Left kidney (tissue), 8 donors: ENCODE measurements at places on chromosomes 2 and 18.

DNA sequence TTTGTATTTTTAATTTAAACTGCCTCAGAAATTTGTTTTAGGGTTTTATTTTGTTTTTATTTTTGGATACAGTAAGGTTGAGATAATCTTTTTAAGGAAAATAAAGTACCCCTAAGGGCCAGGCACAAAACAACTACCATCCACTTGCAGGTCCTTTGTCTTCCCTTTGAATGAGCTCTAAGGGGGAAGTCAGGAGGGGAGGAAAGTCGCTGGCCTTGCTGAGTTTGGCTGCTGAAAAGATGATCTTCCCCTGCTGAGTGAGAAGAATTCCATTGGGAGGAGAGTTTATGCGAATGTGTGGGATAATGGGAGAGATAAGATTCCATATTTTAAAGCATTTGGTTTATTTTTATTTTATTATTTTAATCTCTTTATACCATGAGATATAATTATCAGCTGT lies 100.7 kb downstream of the ARHGAP15 start:
- no peak for DNase-seq

DNA sequence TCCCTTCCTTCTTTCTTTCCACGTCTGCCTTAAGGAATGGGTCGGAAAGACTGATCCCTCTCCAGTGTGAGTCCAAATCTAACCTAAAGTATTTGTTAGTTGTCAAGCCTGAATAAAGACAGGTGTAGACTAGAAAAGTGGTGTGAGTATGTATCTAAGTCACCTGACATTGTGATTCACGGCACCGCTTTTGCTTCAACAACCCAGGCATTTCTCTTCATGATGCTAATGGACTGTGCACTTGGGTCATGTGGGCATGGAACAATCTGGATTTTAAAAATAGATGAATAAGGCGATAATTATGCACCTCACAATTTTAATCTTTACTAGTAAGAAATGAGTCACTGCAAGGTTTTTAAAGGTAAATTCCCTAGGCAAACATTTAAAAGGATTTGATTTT lies 107.5 kb downstream of the LIPG start:
- no peak for DNase-seq

GRCh38 chr2:176514805-176515500 lies 245.7 kb downstream of the MTX2 start:
- no peak for DNase-seq

GRCh38 chr2:1910021-1910420 lies 165.7 kb upstream of the PXDN start:
- DNase-seq, result no peak

GRCh38 chr2:201244829-201245228 lies 15.5 kb upstream of the CASP8 start:
- DNase-seq, result no peak

GRCh38 chr2:206968134-206969086 lies 29.1 kb downstream of the CPO start:
- no peak for DNase-seq

DNA sequence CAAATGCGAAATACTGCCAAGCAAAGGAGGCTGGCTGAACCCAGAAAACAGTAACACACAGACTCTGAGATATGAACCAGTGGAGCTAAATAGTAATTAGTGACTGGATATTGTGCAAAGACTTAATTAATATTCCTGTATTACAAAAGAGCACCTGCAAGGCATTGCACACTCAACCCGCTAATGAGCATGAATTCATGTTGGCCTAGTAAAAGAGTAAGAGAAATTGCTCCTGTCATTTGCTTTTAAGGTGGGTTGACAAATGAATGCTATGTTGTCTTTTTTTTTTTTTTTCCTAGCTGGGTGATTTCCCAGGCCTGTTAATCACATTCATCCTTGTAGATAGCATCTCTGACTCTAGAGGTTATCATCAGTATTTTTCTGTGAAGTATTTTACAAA lies 87.0 kb upstream of the CERS6 start:
- DNase-seq, result no peak

- DNase-seq, result no peak
Measured at GRCh38 chr2:240431271-240431660, 4.2 kb upstream of the GPC1 start.

DNA sequence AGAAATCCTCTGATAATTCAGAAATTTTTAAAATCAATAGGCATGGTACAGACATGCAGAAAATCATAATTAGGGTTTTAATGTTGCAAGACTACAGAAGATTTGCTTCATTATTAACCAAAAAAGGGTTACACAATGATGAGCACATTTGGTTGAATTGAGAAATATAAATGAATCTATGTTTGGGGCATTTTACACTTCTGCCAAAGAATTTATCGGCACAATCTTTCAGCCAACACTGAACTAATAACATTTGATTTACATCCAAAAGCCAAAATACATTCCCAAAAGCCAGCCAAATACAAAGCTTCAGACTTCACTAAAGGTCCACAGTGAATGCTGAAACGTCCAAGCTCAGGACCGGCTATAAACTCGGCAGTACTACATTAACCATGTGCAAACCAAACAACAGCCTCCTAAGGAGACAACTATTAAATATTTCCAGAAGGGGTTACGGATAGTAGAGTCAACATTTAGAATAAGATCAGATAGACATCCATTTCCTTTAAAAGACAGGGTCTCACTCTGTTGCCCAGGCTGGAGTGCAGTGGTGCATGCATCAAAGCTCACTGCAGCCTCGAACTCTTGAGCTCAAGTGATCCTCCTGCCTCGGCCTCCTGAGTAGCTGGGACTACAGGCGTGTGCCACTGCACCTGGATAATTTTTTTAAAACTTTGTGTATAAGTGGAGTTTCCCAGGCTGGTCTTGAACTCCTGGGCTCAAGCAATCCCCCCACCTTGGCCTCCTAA lies 29.4 kb downstream of the SPRED2 start:
- no peak for DNase-seq

DNA sequence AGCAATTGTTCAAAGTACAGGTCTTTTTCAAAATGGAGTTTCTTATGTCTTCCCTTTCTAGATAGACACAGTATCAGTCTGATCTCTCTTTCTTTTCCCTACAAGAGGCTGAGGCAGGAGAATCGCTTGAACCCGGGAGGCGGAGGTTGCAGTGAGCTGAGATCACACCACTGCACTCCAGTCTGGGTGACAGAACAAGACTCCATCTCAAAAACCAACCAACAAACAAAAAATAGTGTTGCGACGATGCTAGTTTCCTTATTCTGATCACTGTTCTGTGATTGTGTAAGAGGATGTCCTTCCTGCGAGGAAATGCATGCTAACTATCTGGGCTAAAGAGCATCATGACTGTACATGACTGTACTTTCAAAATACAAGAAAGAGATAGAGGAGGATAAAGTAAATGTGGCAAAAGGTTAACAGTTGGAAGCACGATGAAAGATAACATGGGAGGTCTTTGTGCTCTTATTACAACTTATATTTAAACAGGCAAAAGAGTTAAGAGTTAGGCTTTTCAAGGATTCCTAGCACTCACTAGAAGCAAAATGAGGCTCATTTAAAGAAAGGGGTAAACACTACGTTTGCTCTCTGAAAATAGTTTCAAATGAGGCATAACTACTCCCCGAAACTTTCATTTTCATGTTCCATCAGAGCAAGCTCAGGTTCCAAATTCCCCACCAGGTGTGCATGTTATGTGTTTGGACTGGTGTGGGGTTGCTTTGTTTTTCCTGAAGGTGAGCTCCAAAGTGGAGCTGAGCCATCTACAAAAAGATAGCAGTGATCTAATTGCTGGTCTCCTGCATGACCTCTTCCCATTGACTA lies 23.8 kb downstream of the SOWAHC start:
- DNase-seq, result no peak

- DNase-seq, result no peak
Measured at GRCh38 chr18:35182151-35182550, 58.7 kb upstream of the ZNF397 start.

DNA sequence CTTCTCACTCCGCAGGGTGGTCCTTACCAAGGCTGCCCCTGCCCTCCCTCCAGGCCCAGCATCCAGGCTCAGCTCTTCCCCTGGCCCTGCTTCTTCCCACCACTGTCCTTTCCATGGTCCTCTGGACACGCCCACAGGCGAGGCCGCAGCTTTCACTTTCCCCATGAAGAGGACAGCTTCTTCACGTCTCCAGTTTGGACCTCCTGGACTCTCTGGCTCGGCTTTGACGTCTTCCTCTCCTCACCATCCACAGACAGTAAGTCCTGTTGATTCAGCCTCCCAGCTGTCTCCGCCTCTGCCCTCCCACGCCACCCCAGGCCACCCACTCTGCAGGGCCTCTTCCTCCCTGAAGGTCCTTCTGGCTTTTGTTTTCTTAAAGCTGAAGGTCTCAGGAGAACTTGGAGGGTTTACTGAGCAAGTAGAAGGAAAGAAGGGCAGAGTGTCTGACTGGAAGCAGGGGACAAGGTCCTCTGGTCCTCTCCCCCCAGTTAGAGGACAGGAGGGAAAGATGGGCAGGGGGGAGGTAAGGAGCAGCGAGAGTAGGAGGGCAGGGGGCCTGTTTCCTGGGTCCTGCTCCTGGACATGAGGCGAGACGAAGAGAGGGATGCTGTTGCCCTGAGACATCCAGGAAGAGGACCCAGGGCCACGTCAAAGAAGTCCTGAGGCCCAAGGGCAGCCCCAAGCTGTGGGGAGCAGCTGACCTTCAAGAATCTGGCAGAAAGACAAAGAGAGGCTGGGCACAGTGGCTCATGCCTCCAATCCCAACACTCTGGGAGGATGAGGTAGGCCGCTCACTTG lies 24.7 kb upstream of the NMUR1 start:
- DNase-seq, result peak; percentile 52

GRCh38 chr18:62071071-62071470 lies 115.8 kb downstream of the PIGN start:
- no peak for DNase-seq

GRCh38 chr2:12767541-12767940 lies 50.8 kb downstream of the TRIB2 start:
- no peak for DNase-seq

DNA sequence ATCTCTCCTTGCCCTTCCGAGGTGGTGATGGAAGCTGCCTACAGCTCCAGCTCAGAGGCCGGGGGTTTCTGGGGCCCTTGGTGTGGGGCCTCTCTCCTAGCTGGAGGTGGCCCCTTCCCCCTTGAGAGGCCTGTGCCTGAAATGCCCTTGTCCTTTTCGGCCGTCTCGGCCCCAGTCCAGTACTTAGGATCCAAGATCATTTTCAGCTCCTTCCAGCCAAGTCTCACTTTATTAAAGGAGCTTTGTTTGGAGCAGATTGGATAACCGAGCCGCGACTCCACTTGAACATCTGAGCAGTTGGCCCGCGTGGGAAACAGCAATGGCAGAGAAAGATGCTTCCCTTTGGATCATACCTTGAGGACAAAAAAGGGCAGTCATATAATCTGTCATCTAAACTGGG lies 125.0 kb downstream of the NEDD4L start:
- DNase-seq, result no peak

- DNase-seq, result peak; percentile 84
Measured at GRCh38 chr18:3261373-3262233, at the start of gene MYL12B. Gene MYL12B (plus strand): TSS chr18:3262133. CDS start chr18:3272899, 10,766 bp downstream.

GRCh38 chr2:226001716-226002115 lies 602.2 kb downstream of the NYAP2 start:
- DNase-seq, result no peak

DNA sequence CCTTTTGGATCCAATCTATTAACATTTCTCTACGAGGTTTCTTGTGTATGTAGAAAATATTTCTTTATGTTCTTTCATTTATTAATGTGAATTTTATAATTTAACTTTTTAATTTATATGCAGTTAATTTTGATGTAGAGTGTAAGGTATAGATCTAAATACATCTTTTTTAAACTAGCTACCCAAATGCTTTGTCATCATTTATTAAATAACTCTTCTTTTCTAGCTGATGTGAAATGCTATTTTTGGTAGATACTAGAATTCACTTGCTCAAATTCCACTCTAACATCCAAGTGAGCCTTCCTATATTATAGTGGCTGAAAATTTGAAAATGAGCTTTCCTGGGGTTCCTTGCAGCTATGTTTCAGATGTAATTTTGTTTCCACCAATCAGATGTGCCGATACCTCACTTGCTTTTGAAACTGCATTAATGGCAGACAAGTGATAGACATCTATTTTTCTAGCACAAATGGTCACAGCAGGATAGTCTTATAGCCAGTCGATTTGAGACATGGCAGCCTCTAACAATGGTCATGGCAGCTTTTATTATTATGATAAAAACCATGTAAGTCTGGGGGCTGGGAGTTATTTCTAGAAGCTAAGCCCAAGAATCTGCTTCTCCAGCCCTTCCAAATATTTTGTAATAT lies 10.9 kb upstream of the ICOS start:
- DNase-seq, result no peak

- DNase-seq, result no peak
Measured at GRCh38 chr2:228653884-228654283, 472.4 kb upstream of the SPHKAP start.

DNA sequence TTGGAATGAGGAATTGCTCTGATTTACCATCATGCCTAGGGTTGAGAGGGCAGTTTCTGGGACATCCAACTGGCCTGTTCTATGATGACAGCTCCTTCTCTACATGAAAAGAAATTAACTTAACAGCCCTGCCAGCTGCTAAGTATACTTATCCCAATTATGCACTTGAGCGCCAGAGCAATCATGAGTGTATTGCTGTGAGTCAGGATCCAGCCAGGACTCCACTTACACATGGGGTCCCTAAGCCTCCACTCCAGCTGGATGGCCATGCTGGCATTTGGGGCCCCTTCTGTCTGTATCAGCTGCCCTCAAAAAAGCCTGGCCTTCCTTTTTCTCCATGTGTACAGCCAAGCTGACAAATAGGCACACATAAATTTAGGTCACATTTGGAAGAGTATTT lies 481.9 kb downstream of the TMX3 start:
- no peak for DNase-seq

DNA sequence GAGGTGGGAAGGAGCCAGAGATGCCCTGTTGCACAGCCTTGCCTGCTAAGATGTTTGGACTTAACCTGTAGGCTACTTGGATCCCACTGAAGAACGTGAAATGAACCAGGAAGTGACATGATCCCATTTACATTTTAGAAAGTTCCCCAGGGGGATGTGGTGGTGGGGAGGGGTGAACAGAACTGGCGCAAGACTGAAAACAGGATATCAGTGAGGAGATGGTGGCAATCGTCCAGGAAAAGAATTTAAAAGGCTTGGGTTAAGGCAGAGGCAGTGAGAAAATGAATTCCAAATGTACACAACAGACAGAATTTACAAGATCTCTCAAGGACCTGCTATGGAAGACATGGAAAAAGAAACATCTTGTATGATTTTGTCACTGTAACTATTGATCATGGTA lies 42.3 kb downstream of the SULT1C2 start:
- DNase-seq, result no peak
